NCI-H2107 (cell line): ENCODE measurements at places on chromosomes 2 and 18.
A peak's percentile ranks its signal among the peaks of the same experiment; 100 is the strongest.

DNA sequence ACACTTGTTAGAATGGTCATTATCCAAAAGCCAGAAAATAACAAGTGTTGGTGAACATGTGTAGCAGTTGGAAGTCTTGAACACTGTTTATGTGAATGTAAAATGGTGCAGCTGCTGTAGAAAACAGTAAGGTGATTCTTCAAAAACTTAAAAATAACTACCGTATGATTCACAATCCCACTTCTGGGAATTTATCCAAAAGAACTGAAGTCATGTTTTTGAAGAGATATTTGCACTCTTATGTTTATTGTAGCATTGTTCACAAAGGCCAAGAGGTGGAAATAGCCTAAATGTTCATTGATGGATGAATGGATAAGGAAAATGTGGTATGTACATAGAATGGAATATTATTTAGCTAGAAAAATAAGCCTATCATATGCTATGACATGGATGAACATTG is 6.3 kb upstream of the SPP2 start:
- no peak for DNase-seq

GRCh38 chr2:20106746-20107145 is 55.3 kb upstream of the LAPTM4A start:
- DNase-seq = no peak

DNA sequence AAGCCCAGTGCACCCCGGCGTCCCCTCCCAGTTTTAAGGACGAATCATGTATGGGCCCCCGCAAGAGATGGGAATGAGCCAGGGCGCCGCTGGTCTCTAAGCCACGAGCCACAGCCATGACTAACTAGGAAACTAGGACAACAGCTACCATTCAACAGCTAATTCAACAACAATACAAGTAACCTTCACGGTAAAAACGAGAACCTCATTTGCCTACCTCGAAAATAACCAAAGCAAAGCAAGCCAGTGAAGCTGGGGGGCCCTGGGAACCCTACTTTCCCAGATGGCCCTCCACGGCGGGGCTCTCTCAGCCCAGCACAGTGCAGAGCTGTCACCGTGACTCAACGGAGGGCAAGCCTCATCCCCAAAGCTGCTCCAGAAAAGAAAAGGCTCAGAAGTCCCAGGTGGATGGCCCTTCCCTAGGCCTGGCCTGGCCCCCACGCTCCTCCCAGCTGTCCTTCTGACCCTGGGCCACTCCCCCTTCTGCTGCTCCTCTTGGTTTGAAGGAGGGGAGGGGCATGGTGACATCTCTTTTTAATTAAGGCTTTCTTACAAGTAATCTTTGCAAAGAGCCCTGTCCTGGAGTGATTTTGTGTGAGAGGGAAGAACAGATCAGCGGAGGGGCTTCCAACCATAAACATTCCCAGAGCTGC is 126.3 kb downstream of the HDAC4 start:
- no peak for DNase-seq

- no peak for DNase-seq
Observed at GRCh38 chr2:70962885-70963878, 15.2 kb upstream of the ANKRD53 start.

DNA sequence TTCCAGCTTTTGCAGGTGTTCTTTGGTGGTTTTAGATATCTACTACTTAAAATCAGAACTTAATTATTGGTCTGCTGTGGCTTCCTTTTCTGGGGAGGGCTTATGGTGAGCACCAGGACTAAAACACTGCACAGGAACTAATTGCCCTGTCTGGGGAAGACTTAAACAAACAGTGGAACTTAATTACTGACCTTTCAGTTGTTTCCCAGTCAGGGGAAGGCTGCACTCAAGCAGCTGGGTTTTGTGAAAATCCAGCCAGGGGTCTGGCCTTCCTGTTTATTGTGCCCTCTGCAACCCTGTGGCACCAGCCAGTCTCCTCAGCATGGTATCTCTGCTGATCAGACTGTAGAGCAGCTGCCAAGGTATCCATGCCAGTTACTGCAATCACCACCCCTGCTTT is 398.2 kb downstream of the ADCYAP1 start:
- no peak for DNase-seq

DNA sequence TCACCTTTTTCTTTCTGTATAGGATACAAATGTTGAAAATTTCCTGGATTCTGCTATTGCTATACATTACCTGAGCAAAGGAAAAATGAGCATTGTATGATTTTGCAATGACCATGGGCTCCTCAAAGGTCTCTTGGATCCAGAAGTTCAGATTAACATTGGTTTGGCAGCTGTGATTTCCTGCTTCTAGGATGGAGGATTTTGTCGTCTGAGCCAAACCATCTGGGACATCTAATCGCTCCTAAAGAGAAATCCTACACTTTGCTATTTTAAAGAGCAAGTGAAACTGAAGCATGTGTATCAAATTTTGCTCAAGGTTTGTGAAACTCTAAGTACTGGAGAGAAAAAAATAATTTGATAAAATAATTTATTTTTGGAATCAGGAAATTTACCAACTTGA is 115.1 kb upstream of the ST6GAL2 start:
- DNase-seq = no peak

DNA sequence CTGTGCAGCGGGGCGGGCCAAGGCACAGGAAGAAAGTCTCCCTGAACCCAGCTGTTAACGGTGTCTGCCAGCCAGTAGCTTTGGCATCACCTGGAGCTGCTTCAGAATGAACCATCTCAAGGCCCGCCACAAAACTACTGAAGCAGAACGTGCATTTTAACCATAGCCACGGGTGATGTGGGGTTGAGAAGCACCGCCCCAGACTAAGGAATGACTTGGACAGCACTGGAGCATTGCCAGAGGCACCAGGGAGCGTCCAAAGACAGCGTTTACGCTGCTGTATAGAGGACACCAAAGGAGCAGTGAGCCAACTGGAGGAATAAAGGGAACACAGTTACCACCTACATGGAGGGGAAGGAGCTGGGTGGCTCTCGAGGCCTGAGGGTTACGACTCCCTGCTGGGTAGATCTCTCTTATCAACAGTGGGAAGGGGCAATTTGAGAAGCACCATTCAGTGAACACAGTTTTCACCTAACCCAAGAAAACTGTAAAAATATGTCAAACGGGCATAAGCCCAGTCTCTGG is 28.4 kb upstream of the LONRF2 start:
- peak; percentile 42 for DNase-seq

GRCh38 chr2:185990861-185991525 is 252.4 kb downstream of the FSIP2 start:
- no peak for DNase-seq

- no peak for DNase-seq
Observed at GRCh38 chr18:65057439-65058083, 693.3 kb upstream of the CDH7 start.

DNA sequence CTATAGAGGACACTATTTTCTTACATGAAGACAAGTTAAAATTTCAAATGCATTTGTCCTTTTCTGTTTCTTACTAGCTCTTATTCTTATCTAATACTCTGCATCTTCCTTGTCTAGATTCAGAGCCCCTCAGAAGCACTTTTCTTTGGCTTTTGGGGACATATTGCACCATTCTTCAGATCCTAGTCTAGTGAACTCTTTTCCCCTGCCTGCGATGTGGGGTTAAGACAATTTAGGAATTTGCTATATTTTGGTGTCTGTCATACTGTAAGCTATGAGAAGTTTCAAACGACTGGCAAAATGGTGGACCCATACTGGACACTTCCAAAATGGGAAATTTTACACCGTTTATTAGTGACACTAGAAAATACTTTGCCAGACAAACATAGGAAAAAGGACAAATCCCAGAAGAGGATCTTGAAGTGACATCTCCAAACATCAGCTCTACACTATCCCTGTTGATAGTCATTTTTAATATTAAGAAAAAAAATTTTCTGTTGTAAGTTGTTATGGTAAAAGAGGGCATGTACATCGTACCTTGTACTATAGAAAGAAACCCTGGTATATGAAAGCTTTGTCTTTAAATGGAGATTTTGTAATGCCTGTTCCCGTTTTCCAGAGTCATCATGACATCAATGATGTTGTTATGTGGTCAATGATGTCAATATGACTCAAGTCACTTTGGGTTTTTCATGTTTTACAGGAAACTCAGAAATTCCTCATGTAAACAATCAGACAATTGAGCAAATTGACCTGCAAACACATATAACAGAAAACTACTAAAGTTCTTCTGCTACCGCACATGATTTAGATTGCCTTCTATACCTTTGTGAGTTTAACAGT is 4.4 kb upstream of the KYNU start:
- DNase-seq = no peak

DNA sequence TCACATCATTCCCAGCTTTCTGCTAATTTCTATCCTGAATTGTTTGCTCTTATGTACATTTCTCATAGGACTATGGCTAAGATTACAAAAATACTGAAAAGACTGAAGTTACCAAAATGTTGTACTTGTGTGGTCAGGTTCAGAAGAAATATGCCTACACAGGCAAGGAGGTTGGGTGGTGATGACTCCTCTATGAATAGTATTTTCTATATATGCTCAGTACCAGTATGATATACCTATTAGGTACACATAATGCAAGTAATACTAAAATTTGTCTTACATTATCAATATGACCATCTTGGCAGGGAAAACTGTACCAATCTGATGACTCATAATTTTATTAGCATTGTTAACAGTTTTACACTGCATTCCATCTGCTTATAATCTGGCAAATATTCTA is 12.2 kb upstream of the ORC2 start:
- DNase-seq = no peak

- no peak for DNase-seq
Observed at GRCh38 chr2:238946318-238947242, 98.7 kb downstream of the TWIST2 start.

DNA sequence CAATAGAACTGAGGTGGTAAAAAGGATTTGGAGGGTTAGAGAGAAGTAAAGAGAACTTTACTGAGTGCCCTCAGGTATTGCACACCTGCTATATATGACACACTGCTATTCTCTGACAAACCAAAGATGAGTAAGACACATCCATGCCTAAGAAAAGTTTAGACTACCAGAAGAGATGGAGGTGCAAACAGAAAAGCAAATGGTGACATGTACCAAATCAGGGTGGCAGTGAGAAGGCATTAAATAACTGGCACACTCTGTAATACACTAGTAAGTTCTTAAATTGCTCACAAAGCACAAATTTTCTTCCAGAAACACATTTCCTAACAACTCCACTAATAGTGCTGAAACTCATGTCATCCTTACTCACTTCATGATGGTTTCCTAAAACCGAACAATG is 88.6 kb downstream of the KCTD18 start:
- DNase-seq = no peak

DNA sequence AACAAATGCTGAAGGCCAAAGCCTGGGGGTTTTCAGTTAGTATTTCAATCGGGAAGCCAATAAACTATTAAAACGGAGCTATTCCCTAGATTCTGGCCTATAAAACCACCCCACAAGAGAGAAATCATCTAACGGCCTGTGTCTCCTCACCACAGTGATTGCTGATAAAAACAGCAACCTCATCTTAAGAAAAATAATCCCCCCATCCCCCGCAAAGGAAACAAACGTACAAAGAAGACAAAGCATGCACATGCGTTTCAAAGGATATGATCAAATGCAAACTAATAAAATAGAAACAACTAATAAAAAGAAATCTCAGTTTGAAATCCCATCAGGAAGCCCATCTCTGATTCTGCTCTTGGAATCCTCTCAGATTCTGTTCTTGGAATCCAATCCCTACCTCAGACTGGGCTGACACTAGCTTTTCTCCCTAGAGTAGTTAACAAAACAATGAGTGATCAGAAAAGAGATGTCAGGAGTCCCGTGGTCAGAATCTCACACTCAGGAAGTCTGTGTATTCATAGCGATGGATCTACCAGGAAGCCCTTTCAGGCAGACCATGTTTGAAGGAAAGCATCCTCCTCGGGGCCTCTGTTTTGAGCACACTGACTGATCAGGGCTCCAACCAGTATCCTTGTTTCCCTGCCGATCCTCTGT is 150.7 kb downstream of the THADA start:
- DNase-seq = no peak

DNA sequence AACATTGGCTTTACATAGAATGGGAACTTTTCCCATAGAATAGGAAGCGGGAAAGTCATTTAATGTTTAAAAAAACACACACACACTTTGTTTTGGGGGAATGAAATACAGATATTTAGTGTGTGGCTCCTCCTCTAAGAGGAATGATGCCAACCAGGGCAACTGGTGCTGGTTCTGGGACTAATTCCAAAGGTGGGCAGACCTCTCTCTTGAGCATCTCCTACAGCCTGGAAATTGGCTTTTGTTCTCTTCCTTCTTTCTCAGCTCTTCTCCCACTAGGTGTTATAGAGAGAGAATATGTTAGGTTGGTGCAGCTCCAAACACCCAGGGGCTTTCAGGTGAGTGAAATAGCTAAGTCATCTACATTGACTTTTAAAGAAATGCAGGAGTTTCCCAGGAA is 190.1 kb downstream of the RAD51AP2 start:
- DNase-seq = no peak

GRCh38 chr18:57864615-57865121 is 61.6 kb upstream of the ATP8B1 start:
- no peak for DNase-seq

GRCh38 chr2:182646763-182647498 is 69.1 kb upstream of the DNAJC10 start:
- DNase-seq = no peak

DNA sequence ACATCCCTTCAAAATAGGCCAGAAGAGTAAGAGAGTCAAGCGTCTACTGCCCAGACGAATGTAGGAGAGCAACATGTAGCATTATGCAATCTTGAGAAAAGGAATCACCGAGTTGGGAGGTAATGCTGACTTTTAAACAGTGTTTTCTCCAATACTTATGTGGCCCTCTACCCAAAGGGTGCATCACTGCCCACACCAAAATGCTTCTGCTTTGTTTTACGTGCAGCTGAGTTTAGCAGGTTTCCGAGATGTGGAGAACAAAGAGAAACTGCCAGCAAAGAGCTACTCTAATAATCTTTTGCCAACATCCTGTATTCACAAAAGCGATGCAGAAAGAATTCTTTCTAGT is 63.4 kb upstream of the ZEB2 start:
- DNase-seq = no peak

DNA sequence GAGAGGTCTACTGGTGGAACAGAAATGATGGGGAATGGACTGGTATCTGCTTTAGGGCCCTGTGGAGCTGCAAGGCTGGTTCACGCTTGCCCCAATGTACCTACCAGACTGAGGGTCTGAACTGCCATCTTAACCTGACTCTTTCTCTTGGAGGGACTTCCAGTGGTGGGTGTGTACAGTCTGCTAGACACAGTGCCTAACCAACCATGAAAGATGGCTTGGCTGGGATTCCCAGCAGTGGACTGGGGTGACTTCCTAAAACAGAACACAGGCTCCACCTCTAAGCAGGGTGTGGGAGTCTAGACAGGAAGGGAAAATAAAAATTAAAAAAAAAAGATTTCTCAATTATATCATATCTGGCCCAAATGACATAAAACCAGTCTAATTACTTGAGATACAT is 25.5 kb upstream of the MYO3B start:
- no peak for DNase-seq

- no peak for DNase-seq
Observed at GRCh38 chr2:217935235-217935879, 67.4 kb downstream of the TNS1 start.

- no peak for DNase-seq
Observed at GRCh38 chr2:148338541-148338940, 306.0 kb upstream of the EPC2 start.

DNA sequence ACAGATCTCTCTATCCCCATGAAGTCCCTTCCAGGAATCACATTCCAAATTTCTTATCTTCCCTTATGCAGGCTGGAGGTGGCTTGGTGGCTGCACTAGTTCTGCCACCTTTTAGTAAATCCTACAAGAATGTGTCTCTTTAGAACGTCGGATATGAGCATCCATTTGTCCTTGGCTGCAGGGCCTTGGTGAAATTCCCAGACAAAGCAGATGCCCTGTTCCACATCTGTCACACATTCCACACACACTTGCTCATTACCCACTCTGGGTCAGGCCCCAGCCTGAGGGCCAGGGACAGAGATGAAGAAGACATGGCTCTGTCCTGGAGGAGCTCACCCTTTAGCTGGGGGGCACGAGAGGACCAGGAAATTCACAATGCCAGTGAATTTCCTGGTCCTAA is 31.2 kb upstream of the GPR17 start:
- DNase-seq = no peak
